ENCODE measurements at places on chromosomes 16 and 17. TPM values are rescaled to one million over a fixed set of nuclear protein-coding genes. Genes with fewer than 3 reads are reported as not detected.

The CD300LB gene
- not detected for total RNA-seq

DNA sequence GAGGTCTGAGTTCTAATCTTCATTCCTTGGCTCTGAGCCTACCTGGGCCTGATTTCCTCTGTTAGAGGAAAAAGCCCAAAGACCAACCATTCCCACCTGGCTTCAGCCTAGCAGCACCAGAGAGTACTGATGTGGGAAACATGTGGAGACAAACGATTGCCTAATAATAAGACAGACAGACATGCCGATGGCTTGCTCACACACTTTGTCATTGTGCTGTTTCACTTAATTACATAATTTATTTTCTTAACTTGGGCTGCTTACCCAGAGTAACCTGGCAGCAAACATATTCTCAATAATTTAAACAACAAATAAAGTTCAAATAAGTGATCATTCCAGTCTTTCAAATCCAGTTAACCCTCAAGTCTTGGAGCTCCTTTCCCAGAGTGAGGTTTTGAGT is 83.4 kb downstream of the MAF start:
- no peak for DNase-seq

DNA sequence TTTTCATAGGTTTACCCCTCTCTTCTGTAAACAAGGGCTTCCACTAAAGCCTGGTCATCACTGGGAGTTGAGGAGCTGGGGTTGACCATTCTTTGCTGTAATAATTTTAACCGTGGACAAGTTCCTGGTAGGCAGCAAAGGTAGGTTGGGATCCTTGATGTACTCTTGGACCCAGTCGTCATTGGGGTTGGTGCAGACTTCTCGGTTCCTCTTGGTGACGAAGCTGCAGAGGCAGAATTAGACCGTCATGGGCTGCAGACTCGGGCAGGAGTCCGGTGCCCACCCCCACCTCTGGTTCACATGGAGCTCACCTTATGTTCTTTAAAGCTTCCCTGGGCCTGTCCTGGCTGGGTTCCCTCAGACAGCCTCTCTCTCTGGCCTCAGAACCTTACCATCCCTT is 3.8 kb downstream of the CCL16 start:
- DNase-seq = no peak

The PRDM7 gene
- not detected for total RNA-seq

DNA sequence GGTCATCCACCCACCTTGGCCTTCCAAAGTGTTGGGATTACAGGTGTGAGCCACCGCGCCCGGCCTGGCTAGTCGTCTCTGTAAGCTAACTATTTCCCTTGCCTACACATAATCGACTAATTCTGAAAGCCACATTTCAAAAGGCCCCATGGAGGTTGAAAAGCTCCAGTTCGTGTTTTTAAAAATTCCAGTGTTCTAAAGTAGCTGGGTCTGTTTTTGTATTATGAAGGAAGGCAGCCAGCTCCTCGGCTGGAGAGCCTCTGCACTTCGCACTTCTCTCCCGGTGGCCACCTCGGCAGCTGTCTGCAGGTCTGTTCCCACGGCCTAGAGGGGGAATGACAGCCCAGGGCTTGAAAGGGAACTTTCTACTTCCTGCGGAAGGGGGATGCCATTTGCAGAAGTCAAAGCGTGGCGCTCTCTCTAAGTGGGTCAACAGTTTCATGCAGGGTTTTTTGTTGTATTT is 16.9 kb downstream of the HASPIN start:
- DNase-seq = no peak

- DNase-seq = no peak
Observed at GRCh38 chr16:56094231-56094630, 97.1 kb upstream of the GNAO1 start.

DNA sequence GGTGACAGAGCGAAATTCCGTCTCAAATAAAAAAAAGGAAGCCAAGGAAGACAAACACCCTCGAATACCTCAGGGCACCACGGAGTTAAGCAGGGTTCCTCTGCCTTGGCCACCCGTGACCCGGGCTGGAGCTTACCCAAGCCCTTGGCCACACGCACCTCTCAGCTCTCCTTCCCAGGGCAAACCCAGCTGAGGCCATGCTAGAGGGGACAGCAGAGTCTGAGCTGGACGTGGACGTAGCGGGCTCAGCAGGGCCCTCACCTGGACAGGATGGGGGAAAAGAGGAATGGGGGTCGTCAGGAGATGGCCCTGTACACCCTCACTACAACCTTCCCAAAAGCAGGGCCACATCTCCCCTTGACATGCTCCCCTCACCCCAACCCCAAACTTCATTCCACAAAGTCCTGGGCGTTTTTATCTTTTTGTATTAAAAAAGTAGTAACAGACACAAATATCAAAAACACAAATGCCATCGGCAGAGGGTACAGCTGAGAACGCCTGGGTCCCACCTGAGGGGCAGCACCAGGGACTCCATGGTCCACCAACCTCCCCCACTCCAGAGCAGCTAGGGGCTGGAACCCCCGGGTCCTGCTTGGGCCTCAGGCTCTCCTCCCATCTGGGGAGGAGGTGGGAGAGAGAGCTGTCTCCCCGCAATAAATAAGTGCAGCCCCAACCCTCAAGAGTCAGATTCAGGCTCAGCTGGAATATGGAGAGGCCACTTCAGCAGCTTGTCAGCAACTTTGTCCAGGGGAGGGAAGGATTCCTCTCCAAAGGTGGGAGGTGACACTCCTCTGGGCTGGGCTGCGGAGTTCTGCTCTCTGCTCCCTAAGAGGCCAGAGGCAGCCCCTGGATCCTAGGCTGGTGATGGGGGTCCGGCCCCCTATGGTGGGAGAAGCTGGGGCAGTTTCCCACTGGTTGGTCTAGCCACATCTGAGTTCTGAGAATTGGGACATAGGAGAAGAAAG is 11.9 kb downstream of the PER1 start:
- no peak for DNase-seq

DNA sequence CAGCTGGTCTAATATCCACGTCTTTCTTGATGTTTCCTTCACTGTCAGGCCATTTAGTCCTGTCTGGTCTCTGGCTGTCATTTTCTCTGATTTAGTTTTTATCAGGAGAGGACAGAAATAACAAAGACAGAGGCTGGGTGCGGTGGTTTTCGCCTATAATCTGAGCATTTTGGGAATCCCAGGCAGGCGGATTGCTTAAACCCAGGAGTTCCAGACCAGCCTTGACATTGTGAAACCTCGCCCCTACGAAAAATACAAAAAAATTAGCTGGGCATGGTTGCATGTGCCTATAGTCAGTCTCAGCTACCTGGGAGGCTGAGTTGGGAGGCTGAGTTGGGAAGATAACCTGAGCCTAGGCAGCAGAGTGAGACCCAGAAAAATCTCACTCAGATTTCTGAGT is 7.1 kb downstream of the SRCAP start:
- DNase-seq = no peak
